ENCODE measurements at places on chromosomes 5 and 9.

GRCh38 chr9:93183663-93184431 is at the start of gene WNK2:
Gene WNK2, plus strand, starts transcription at chr9:93184139. Its CDS starts 791 bp downstream, at chr9:93184930.
- DNase-seq, result no peak

DNA sequence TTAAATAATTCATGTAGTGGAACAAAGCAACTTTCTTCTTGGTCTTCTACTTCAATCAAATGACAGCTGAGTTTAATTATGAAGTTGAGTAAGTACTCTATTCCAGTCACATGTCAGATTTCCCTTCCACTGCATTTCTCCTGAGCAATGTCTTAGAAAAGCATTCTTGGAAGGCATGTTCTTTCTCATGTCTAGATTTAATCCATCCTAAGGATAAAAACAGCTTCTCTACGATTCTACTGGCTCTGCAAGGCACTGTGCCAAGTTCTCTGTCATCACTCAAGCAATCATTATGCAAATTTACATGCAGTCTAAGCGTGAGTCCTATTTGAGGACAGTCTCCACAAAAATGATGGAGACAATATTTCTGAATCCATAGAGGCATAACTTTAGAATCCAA is 142.4 kb downstream of the YIPF5 start:
- no peak for DNase-seq

DNA sequence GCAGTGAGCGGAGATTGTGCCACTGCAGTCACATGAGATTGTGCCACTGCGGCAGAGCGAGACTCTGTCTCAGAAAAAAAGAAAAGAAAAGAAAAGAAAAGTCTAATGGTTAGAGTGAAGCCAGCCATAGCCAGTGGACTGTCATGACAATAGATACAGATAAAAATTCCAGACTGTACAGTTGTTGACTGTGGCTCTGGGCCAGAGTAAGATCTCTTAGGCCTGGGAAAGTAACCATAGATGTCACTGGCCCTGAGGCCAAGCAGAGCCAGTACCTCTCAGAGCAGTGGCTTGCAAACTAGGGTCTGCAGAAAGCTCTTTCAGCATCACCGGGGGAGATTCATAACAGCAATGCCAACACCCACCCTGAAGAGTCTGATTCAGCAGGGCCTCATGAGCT is 44.1 kb upstream of the SUB1 start:
- DNase-seq, result no peak

DNA sequence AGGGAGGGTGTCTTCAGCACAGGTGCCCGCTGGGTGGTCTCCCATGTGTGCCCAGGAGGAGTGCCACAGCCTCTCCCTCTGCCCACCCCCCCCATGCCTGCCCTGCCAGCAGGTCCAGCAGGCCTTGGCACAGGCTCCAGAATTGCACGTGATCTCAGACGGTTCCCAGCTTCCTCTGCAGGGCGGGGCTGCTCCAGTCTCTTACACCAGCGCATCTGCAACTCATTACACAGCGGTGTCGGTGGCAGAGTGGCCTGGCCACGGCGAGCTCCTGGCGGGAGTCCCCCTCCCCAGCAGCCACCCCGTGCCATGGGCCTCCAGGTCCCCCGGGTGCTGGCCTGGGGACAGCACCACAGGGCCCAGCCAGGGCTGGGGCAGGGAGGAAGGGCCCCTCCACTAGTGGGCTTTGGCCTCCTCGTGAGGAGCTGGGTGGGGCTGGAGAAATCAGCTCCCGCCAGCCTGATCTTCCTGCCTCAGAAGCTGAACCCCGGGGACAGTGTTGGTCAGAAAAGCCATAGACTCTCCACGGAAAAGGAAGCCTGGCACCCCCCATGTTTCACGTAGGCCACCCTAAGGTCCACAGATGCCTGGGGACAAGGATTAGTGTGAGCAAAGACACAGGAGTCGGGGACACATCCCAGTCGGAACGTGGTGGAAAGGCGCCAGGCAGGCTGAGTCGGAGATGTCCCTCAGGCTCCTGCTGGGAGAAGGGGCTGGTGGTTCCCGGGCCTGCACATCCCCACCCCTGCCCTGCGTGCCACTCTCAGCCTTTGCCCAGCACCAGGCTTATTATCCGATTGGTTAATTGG is 40.2 kb downstream of the RXRA start:
- peak; percentile 96 for DNase-seq

DNA sequence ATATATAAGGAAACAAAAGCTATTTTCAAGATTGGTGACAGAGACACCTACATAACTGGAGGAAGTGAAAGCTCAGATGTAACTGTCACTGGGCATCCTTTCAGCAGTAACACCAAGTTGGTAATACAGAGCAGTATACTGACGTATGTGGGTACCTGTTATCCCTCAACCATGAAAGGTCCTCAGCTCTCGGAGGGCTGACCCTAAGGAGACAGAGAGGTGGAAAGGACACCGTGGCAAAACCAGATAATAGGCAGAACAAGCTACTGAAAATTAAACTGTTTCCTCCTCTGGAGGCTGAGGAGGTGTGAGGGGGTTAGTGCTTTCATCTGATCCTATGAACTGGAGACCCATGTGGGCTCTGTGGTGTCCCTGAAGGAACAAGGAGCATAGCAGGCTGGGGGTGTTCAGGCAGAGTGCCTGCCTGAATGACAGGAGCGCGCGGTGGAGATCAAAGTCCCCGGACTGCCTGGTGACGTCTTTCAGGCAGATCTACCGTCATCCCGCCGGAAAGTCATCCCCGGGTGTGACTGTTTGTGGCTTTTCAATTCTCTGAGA is 130.2 kb upstream of the FSTL4 start:
- no peak for DNase-seq

- DNase-seq, result no peak
Observed at GRCh38 chr9:127803507-127804352, 1.0 kb downstream of the FPGS start.

DNA sequence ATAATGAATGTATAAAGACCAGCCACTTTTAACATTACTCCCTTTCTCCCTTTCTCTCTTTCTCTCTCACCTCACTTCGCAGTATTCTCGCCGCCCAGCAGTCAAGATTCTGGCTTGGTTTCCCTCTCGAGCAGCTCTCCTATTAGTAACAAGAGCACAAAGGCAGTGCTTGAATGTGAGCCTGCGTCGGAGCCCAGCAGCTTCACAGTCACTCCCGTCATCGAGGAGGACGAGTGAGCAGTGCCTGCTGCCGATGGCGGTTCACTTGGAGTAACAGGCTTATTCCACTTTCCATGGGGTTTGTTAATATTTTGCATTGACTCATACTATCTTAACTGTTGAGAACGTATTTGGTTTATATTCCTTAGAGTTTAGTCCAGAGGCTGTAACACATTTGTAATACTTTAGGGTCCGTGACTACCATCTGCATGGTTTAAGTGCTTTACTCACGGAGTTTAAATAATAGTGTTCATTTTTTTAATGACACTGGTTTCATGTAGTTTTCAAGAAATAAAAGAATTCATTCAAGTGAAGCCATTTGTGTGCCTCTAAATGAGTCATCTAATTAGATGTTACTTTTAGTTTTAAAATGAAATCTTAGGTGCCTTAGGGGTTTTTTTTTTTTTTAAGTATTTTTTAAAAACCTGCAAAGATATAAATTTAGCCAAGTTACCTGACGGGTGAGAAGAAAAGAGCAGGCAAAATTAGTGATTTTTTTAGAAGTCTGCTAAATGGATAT is 8.4 kb upstream of the DMRT3 start:
- no peak for DNase-seq

GRCh38 chr5:156411-157072 is 34.8 kb upstream of the LRRC14B start:
- no peak for DNase-seq

DNA sequence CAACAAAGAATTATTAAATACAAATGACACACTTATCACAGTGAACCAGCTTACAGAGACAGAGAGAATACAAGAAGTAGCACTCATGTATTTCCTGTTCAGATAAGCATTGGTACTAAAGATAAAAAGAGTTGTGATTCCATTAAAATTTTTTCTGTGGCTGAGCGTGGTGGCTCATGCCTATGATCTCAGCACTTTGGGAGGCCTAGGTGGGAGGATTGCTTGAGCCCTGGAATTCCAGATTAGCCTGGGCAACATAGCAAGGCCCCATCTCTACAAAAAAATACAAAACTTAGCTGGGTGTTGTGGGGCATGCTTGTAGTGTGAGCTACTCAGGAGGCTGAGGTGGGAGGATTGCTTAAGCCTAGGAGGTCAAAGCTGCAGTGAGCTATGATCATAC is 32.9 kb downstream of the FCHO2 start:
- DNase-seq, result no peak

DNA sequence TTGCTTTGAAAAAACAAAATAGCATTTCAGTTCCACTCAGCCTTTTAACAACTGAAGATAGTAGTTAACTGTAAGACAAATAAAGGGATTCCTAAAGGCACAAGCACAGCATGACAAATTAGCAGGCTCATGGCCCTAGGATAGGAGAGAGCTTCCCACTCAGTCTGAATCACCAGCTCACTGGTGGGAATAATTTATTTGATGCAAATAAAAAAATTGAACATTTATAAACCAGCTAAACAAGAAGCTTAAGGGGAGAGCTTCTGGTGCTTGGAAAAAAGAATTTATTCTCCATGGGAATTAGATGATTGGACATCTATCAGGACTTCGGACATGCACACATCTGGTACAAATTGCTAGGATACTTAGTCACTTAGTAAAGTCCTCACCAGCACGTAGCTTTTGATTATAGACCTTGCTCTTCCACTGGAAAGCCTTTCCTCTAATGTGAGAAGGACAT is 294.1 kb upstream of the TNC start:
- DNase-seq, result no peak

GRCh38 chr9:27722866-27723265 is 149.6 kb upstream of the C9orf72 start:
- DNase-seq, result no peak

DNA sequence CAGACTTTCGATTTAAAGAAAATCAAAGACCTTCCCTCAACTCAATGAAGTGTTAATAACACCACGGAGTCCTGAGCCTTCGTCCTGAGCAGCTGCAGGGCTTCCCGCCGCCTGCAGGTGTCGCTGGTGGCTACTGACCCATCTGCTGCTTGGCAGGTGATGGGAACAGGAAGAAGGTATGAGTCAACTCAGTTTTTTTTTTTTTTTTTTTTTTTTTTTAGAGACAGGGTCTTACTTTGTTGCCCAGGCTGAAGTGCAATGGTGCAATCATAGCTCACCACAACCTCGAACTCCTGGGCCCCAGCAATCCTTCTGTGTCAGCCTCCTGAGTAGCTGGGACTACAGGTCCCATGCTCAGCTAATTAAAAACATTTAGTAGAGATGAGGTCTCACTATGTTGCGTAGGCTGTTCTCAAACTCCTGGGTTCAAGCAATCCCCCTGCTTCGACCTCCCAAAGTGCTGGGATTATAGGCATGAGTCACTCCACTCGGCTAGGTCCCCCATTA is 185.7 kb upstream of the IL12B start:
- no peak for DNase-seq

- DNase-seq, result no peak
Observed at GRCh38 chr5:125258615-125259014, 512.2 kb upstream of the ZNF608 start.

- no peak for DNase-seq
Observed at GRCh38 chr9:91276513-91276912, 85.2 kb downstream of the AUH start.

GRCh38 chr5:181098762-181099601 is 32.0 kb downstream of the OR2V1 start:
- no peak for DNase-seq

DNA sequence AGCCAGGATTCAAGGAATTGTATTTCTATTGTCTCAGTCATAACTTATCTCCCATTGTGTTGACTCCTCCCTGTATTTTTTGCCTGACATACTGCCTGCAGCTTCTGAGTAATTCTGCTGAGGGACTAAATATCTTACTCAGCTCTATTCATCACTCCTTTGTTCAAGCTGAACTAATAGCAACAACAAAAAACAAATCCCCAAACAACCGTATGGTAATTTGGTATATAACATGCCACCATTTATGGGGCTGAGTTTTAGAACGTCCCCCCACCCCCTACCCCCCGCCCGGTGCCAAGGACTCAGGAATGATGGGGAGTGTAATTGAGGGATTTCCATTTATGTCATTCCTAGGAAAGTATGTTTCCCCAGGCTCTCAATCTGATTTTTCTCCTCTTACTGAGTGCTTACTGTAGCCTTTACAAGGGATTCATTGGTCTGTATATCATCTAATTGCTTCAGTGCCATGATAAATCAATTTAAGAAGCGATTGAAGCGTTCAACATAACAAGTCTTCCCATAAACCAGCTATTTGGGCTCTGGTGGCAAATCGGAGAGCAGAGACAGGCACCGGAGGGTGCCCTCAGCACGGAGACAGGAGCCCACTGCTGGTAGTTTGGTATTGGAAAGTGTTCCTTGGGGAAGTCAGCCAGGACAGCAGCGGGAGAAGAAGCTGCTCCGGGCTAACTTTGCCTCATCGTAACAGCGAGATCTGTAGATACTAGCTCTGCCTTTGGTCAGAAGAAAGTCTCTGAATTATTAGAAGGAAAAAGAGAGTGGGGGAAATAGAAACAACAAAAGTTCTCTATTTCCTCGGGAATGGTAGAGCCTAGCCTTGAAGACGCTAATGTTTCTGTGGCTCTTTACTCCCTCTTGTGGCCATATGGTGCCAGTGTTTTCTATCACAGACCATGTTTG is 40.7 kb upstream of the HSD17B4 start:
- DNase-seq, result peak; percentile 64

- no peak for DNase-seq
Observed at GRCh38 chr5:115465431-115465830, 79.1 kb downstream of the FEM1C start.

DNA sequence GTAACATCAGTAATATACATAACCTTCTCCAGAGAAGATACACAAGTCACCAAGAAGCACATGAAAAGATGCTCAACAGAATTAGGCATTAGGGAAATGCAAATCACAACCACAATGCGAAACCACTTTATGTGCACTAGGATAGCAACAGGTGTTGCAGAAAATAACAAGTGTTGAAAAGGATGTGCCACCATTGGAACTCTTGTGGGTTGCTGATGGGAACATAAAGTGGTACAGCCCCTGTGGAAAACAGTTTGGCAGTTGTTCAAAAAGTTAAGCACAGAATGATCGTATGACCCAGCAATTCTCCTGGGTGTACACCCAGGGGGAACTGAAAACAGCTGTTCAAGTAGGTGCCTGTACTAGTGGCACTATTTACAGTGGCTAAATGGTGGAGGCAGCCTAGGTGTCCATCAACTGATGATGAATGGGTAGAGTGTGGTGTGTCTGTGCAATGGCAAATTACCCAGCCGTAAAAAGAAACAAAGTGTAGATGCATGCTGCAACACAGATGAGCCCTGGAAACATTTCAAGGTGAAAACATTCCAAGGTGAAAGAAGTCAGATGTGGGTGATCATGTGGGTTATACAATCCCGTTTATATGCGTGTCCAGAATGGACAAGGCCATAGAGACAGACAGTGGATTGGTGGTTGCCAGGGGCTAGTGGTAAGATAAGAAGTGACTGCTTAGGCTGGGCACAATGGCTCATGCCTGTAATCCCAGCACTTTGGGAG is 27.2 kb downstream of the CCDC69 start:
- DNase-seq, result no peak

DNA sequence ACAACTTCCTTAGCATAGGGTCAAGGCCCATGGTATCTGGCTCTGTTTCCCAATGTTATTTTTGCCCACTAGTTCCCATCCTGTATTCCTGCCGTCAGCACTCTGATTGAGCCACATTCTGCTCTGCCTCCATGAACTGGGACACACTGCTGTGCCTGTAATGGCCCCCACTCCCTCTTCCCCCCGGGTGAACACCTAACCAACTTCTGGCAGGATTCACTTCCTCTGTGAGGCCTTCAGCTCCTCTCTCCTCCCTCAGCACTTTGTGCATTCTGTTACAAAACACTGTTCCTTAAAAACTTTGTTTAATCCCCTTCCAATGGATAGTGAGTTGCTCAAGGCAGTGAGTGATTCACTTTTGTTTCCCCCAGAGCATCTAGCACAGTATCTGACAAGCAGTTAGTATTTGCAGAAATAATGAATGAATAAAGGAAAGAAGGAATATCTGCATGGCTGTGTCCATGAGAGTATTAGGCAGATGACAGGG is 183.6 kb downstream of the EFNA5 start:
- no peak for DNase-seq

Measured in sciatic nerve (tissue), 2 donors.